NCI-H226 (cell line): ENCODE measurements at places on chromosomes 11 and 22.

DNA sequence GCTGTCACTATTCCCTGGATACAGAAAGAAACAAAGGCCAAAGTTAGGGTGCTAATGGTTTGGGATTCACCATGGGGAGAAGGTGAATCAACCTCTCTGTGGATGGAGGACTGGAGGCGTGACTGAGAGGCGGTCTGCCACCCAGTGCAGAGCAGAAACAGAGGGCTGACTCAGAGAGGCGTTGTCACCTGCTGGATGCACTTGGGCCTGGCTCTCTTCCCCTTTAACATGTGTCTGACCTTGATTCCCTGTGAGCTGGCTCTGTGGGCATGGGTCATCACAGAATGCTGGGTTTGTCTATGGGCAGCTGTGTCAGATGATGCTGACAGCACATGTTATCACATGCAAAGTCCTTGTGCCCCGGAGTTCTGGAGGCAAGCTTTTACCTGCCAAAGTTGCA is 75.9 kb downstream of the LDLRAD3 start:
- no peak for DNase-seq

DNA sequence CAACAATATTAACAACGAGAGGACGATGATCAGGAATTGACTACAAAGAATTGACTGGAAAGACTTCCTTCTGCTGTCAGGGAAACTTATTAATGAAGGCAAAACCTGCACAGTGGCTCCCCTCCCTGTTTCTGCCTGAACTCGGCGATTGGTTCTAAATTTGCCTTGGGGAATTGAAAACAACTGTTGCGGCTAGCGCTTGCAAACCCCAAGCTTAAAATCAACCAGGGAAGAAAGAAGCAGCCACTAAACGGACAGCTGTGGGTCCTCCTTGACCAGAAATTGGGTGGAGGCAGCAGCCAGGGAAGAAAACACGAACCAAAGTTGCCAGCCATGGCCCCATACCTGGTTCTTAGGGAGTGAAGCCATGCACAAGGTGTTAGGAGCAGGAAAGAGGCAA is 383.5 kb upstream of the CADM1 start:
- DNase-seq, result no peak

DNA sequence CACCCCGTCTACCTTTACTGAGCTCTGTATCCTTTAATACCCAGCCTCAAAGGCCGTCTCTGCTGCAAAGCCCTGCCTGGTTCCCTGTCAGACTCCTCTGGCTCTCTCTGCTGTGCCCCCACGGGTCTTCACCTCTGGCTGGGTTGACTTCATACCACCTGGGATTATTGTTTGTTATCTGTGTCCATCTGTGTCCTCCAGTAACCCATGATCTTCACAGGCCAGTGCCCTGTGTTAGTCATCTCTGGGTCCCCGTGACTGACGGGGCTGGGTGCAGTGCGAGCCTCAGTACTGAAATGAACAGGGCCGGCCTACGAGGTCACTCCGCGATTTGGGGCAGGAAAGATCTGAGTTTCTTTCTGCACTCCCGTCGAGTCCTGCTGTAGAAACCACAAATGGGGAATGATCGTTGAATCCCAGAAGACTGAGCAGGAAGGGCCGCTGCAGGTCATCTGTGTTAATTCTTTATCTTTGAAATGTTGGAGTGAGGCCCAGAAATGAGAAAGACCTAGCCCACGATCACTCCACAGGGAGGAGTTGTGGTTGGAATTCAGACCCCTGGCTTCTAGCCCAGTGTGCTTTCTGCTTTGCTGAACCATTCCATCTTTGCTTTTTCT is 12.3 kb upstream of the TUB start:
- DNase-seq, result peak; percentile 98

DNA sequence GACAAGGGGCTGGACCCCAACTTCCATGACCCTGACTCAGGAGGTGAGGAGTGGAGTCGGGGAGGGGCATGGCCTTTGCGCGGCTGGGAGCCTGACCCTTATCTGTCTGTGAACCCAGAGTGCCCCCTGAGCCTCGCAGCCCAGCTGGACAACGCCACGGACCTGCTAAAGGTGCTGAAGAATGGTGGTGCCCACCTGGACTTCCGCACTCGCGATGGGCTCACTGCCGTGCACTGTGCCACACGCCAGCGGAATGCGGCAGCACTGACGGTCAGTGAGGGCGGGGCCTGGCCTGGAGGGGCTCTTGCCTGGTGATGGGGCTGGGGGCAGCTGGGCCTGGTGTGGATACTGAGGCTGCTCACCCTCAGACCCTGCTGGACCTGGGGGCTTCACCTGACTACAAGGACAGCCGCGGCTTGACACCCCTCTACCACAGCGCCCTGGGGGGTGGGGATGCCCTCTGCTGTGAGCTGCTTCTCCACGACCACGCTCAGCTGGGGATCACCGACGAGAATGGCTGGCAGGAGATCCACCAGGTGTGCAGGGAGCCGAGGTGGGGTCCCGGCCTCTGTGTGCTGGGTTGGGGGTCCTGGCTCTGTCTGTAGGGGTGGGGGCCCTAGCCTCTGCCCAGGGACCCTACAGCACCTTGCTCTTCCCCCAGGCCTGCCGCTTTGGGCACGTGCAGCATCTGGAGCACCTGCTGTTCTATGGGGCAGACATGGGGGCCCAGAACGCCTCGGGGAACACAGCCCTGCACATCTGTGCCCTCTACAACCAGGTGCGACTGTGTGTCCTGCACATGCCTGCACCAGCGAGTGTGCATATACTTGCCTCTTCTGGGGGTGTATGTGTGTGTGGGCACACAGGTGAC is 6.3 kb downstream of the SHANK3 start:
- DNase-seq, result no peak

DNA sequence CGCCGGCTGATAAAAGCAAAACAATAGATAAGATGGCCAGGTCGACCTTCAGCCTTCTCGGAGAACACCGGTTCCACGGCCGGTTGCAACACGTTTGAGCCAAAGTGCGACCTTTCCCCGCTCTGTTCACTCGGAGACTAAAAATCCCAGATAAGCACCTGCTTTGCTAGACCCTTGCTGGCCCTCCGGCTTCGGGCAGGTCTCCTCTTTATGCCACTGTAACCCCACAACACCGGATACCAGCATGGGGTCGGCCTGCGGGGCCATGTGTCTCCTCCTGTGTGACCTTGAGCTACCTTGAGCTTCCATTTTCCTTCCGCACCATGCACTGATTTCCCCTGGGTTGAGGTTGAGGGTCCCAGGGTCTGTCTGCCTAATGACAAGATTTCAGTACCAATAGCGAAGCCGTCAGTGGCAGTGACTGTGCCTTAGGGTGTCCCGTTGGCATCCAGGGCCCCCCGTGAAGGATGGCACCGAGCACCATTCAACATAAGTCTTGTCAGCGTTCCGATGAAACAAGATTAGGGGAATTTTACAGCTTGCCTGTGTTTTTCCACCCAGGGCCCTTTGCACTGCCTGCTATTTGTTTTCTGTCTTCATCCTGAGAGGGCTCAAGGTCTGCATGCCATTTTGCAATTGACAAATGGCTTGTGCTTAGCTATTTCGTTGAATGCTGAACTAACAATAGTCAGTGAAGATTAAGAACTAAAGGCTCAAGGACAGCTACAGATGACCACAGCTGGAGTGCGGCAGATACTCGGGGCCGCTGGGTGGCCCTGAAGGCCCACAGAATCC is 118.6 kb downstream of the KCNQ1 start:
- DNase-seq, result no peak

DNA sequence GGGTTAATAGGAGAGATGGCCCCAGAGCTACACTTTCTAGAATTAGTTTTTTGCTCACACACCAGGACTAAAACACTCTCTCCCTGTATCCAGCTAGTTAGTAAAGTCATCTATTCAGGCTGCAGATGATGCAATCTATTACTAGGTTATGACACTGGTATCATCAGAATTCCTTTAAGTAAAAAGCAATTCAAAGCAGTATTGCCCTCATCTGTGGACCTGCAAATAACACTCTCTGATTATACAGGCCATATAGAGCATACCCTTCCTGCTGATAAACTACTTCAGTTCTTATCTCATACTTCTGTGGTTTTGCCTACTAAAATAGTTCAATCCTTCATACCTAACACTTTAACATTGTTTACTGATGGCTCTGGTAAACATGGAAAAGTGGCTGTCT is 13.5 kb upstream of the MTMR2 start:
- DNase-seq, result no peak

GRCh38 chr11:117946842-117947526 is 17.8 kb upstream of the TMPRSS13 start:
- peak; percentile 92 for DNase-seq

GRCh38 chr22:23240639-23241389 is 60.5 kb downstream of the BCR start:
- no peak for DNase-seq
